ENCODE measurements at places on chromosomes 13 and 19. TPM values are rescaled to one million over a fixed set of nuclear protein-coding genes. Genes with fewer than 3 reads are reported as not detected.

DNA sequence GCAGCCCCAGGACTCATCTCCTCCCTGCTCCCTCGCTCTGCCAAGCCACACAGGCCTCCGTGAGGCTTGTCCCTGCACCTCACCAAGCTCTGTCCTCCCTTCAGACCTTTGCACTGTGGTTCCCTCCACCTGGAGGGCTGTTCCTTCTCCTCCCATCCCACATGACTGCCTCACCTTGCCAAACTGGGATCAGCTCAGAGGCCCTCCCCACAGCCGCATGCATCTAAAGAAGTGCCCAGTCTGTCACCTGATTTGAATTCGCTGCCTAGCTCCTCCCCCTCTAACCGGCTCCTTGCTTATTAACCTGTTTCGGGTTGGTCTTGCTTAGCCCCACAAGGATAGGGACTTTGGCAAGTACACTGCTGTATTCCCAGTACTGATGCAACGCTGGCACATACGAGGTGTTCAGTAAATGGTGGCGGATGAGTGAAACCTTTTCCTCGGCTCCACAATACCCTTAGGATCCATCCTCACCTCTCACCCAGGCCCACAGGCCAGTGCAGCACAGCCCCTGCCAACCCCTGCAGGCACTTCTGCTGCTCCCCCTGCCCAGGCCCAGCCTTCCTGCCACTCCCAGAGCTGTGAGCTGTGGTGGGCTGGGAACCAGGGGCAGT lies 4.4 kb downstream of the AKT2 start:
- no peaks in the 10 kb centered on the region for H3K27me3 ChIP-seq
- DNase-seq = peak; percentile 28
- H3K27ac ChIP-seq = peak overlapping the region; percentile 49
- no peak overlapping the region for H3K4me3 ChIP-seq
- H3K36me3 ChIP-seq = peaks cover 5% of the 10 kb centered on the region

DNA sequence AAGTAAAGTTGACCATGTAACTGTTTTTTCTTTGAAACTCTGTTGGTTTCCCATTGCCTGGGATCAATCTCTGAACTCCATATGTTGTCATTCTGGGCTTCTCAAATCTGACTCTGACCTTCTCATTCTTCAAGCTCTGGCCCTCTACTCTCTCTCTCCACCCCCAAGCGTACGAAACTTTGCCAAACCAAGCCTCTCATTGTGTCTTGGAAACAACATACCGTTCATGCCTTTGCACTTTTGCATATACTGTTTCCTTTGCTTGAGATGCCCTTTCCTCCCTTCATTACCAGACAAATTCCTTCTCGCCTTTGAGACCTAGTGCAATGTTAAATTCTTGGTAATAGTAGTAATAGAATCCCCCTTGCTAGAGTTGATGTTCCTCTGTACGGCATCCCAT lies 113.7 kb downstream of the OLFM4 start:
- no peak for DNase-seq
- H3K27me3 ChIP-seq = peaks cover 4% of the 10 kb centered on the region

DNA sequence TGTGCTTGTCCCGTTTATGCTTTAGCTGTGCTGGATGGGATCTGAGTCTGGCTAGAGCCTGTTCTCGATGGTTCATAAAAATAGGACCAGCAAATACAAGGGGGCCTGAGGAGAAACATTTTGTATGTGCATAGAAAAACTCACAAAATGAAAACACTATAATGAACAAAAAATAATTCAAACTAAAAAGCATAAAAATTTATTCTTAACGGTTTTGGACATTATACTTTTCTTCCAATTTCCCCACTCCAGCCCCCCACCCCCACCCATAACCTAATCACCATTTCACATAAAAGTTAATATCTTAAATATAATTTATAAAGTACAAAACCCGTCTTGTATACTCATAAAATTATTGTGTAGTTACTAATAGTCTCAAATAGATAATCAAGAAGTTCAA lies 93.7 kb downstream of the MYCBP2 start:
- H3K36me3 ChIP-seq = peaks cover 12% of the 10 kb centered on the region
- no peak overlapping the region for H3K27ac ChIP-seq
- H3K4me1 ChIP-seq = no peaks in the 10 kb centered on the region
- no peak overlapping the region for H3K4me3 ChIP-seq
- no peak for DNase-seq

DNA sequence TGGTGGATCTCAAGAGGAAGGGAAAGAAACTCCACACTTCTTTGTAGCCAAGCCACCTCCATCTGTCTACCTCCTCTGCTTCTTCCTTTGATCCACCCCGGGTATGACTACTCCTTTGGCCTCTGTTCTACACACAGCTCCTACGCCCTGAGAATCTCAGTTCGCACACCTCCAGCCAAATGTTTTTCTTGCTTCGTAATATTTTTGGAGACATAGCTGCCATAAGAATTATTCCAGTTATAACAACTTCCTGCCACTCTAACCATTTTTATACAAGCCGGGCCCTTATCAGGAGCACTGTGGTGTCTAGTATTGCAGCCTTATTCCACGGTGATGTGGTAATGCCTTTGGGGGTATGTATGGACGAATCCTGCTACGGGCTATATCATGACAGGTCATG lies 126.7 kb downstream of the STARD13 start:
- H3K27me3 ChIP-seq = no peaks in the 10 kb centered on the region
- H3K36me3 ChIP-seq = peaks cover 42% of the 10 kb centered on the region
- H3K27ac ChIP-seq = no peak overlapping the region
- no peak for DNase-seq
- no peak overlapping the region for H3K4me3 ChIP-seq

Gene OR7C1
- 0.18 TPM for total RNA-seq

- H3K36me3 ChIP-seq = no peaks in the 10 kb centered on the region
- no peaks in the 10 kb centered on the region for H3K27me3 ChIP-seq
- H3K4me3 ChIP-seq = no peak overlapping the region
- DNase-seq = peak; percentile 84
Measured at GRCh38 chr19:56111601-56112312, 9.3 kb downstream of the ZNF787 start.

Gene GJB6
- total RNA-seq = not detected

GRCh38 chr13:112790735-112791641 lies 101.2 kb downstream of the ATP11A start:
- peaks cover 38% of the 10 kb centered on the region for H3K4me1 ChIP-seq
- peak overlapping the region; percentile 25 for H3K4me3 ChIP-seq

Gene RCBTB1
- 24.9 TPM for total RNA-seq

Gene ATXN8OS
- total RNA-seq = not detected

DNA sequence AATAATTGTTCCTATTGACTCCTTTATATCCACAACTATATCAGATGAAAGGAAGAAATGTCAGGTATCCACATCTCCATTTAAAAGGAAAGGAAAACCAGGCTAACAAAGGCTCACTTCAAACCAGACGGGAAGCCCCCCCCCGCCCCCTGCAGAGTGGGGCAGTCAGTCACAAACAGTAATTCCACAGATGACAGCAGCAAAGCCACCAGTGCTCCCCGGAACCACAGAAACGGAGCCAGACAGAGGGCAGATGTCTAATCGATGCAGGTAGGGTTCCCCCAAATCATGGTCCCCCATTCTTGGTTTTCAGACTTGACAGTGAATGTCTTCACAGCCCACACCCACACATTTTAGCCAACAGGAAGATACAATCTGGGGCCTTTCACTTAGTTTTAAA lies 100.8 kb downstream of the STK24 start:
- peaks cover 50% of the 10 kb centered on the region for H3K4me1 ChIP-seq
- no peak for DNase-seq
- H3K27ac ChIP-seq = peak overlapping the region; percentile 60
- no peak overlapping the region for H3K4me3 ChIP-seq

Gene LILRB4
- total RNA-seq = 43.7 TPM

GRCh38 chr13:77981281-77981881 lies 62.8 kb upstream of the EDNRB start:
- H3K4me3 ChIP-seq = no peak overlapping the region
- no peaks in the 10 kb centered on the region for H3K27me3 ChIP-seq
- H3K4me1 ChIP-seq = no peaks in the 10 kb centered on the region
- no peaks in the 10 kb centered on the region for H3K36me3 ChIP-seq
- DNase-seq = no peak

GRCh38 chr13:48536621-48537250 lies 3.9 kb upstream of the RCBTB2 start:
- H3K4me3 ChIP-seq = no peak overlapping the region
- no peak overlapping the region for H3K27ac ChIP-seq
- no peaks in the 10 kb centered on the region for H3K36me3 ChIP-seq
- H3K27me3 ChIP-seq = no peaks in the 10 kb centered on the region
- H3K4me1 ChIP-seq = peaks cover 15% of the 10 kb centered on the region
- no peak for DNase-seq

Gene SBSN
- total RNA-seq = not detected

Gene MYPOP
- 7.5 TPM for total RNA-seq

Gene CYP4F12
- 4.5 TPM for total RNA-seq

Gene METTL21C
- total RNA-seq = not detected

- H3K27ac ChIP-seq = no peak overlapping the region
- H3K27me3 ChIP-seq = no peaks in the 10 kb centered on the region
- H3K4me3 ChIP-seq = no peak overlapping the region
- H3K36me3 ChIP-seq = no peaks in the 10 kb centered on the region
- DNase-seq = no peak
Measured at GRCh38 chr13:64130600-64130999, 2715.0 kb upstream of the PCDH20 start.

Gene SRRM5
- 0.24 TPM for total RNA-seq

Gene DZIP1
- total RNA-seq = 9.0 TPM

DNA sequence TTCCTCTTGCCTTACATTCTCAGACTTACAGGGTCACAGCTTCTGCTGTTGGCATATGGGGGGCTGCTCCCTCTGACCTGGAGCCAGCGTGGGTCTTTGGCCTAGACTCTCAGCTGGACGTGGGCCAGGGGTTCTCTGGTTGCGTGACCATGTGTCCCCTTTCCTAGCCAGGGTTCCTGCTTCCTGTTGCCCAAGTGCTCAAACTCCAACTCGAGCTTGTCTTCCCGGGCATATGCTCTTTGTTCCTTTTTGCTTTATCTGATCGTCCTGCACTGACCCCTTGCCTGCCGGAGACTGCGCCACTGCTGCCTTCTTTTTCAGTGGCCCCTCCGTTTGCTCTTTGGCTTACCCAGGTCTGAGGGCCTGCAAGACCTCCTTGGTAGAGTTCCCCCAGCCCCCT lies 25.3 kb upstream of the GPR183 start:
- H3K4me3 ChIP-seq = no peak overlapping the region
- DNase-seq = no peak
- no peaks in the 10 kb centered on the region for H3K4me1 ChIP-seq
- H3K27me3 ChIP-seq = no peaks in the 10 kb centered on the region
- peaks cover 6% of the 10 kb centered on the region for H3K36me3 ChIP-seq

Gene CEACAM5
- 99.7 TPM for total RNA-seq

Gene FPR3
- 62.3 TPM for total RNA-seq

Gene SELENOW
- total RNA-seq = 247 TPM

- no peaks in the 10 kb centered on the region for H3K4me1 ChIP-seq
- DNase-seq = no peak
- H3K27me3 ChIP-seq = no peaks in the 10 kb centered on the region
- H3K4me3 ChIP-seq = no peak overlapping the region
- H3K36me3 ChIP-seq = peaks cover 3% of the 10 kb centered on the region
Measured at GRCh38 chr13:20623000-20623399, 56.0 kb downstream of the IFT88 start.

- no peak overlapping the region for H3K4me3 ChIP-seq
- H3K4me1 ChIP-seq = no peaks in the 10 kb centered on the region
- peaks cover 25% of the 10 kb centered on the region for H3K27me3 ChIP-seq
- no peak for DNase-seq
- H3K36me3 ChIP-seq = no peaks in the 10 kb centered on the region
Measured at GRCh38 chr13:112210371-112210770, 143.4 kb downstream of the SOX1 start.

- no peak overlapping the region for H3K4me3 ChIP-seq
- H3K36me3 ChIP-seq = peaks cover 40% of the 10 kb centered on the region
- no peak overlapping the region for H3K27ac ChIP-seq
- DNase-seq = no peak
- no peaks in the 10 kb centered on the region for H3K27me3 ChIP-seq
Measured at GRCh38 chr19:3518255-3518654, 12.1 kb downstream of the FZR1 start.

- DNase-seq = peak; percentile 43
- no peak overlapping the region for H3K4me3 ChIP-seq
- H3K36me3 ChIP-seq = no peaks in the 10 kb centered on the region
- peaks cover 1% of the 10 kb centered on the region for H3K27me3 ChIP-seq
- H3K4me1 ChIP-seq = peaks cover 7% of the 10 kb centered on the region
Measured at GRCh38 chr19:33187183-33187540, 7.0 kb upstream of the LRP3 start.

Measured in lower lobe of right lung (tissue), 2 donors.